ENCODE measurements at places on chromosomes 3 and 15.
A peak's percentile ranks its signal among the peaks of the same experiment; 100 is the strongest.

DNA sequence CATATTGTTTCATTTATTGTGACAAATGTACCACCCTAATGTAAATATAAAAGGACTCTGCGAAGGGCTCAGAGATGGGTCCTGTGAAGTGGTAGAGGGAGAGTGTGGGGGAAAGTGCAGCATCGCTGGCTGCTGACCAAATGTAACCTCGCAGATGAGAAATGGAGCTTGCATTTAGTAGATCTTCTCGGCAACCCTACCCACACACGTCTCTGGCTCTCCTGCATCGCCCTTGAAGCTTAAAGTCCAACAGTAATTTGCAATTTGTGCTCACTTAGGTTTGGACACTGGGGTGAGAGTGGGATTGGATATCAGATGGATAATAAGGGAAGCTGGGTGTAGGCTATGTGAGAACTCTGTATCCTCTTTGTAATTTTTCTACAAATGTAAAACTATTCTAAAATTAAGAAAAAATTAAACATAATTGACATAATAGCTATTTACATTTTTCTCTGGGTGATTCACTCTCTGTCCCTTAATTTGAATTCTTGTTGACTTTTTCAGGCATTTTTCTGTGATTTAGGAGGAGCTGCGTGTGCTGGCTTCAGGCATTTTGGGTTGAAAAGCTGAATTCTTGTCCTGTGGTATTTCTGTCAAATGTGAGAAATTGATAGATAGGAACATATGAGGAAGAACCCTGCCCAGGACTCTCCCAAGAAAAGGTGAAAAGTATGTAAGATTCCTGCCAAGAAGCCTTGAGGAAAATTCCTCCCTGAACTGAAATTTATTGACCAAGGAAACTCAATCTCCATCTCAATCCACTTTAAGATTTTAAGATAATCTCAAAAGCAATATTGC, 524.7 kb upstream of the MCTP2 start:
- DNase-seq: no peak

GRCh38 chr3:98630416-98630815, 37.0 kb upstream of the CPOX start:
- no peak for DNase-seq

DNA sequence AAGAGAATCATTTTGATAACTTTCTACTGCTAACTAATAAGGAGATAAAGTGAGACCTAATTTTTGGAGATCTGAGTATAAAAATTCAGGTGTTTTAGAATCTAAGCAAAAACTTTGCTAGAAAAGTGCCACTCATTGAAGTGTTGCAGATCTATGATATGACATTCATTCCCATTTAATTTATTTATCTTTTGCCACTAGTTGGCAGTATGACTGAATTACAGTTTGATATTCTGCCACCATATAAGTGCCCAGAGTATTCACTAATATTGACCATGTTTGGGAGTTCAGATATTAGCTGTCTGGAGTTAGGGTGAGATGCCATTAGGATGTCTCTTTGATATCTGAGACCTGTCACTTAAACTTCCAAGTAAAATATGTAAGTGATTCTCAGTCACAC, 251.3 kb upstream of the GBE1 start:
- no peak for DNase-seq

- DNase-seq: peak; percentile 9
These were observed 22.2 kb downstream of the ALDH1A2 start for GRCh38 chr15:58043192-58043903.

- DNase-seq: no peak
These were observed 227.3 kb downstream of the FOXP1 start for GRCh38 chr3:71356265-71356664.

GRCh38 chr3:151256749-151257148, 21.6 kb downstream of the P2RY14 start:
- no peak for DNase-seq

- no peak for DNase-seq
These were observed 115.2 kb downstream of the PEX5L start for GRCh38 chr3:179921500-179921899.
